ENCODE measurements at places on chromosomes 7 and 10.
A peak's percentile ranks its signal among the peaks of the same experiment; 100 is the strongest.

GRCh38 chr7:223861-224260 is 31.5 kb downstream of the FAM20C start:
- no peak for DNase-seq

DNA sequence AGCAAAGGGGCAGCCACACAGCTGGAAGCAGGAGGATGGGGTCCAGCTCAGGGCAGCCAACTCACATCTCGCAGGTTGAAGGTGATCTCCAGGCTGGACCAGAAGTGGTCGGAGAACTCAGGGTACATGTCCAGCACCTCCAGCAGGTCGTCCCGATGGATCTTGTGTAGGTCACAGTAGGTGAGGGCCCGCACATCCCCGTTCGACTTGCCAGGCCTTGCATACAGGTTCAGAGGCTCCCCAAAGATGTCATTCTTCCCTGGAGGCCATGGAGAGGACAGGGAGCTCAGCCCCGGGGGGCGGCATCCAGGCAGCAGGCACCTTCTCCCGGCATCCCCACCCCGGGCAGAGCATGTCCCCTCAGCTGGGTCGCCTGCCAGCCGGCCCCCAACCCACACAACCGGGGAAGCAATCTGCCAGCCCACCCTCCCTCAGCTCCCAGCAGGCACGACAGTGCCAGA is 29.3 kb downstream of the KCNH2 start:
- no peak for DNase-seq

DNA sequence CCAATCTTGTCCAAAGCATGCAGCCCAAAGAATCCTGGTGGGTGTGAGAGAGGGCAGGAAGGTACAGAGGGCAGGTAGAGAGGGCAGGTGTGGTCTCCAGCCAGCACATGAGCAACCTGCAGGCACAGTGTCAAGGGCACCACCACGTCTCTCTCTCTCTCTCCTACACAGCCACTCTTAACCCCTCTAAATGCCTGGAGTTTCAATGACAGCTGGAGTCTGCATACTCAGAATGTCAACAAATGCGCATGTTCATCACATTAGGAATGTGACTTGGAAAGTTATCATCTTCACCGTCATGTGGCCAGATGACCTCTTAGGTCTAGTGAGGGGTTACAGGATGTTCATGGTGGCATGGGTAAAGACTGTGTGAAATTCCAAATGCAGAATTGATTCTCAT is 456.8 kb downstream of the SORCS1 start:
- no peak for DNase-seq

GRCh38 chr7:47933215-47933614 is 15.1 kb downstream of the PKD1L1 start:
- DNase-seq: no peak

DNA sequence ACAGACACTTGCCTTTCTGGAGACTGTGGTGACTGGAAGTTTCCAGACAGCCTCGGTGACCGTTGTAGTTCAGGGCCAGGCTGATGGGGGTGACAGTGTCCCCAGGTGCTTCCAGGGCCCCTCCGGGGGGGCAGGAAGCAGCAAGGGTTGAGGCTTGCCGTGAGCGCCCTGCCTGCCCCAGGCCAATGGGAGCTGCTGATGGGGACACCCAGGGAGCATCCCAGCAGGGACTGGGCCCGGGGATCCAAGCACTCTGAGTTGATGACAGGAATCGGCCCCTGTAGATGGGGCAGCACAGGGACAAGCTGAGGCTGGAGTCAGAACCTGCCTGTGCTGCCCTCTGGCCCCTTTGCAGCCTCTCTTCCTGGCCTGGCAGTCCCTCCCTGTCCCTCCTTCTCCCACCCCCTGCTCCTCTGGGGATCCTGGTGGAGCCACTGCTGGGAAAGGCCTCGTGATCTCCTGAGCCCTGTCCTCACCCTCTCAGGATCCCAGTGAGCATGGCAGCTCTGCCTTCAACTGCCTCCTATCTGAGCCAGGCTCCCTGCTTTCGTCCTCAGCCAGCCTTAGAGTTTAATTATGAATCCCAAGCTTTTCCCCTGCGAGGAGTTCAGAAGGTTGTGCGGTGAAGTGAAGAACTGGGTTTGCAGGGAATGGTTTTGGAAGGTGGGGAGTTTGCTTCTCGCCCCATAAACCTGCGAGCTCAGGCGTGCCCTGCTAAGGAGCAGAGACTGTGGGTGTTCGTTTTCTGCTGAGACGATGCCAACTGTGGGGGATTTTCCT is 84.7 kb downstream of the ADCY1 start:
- DNase-seq: no peak

DNA sequence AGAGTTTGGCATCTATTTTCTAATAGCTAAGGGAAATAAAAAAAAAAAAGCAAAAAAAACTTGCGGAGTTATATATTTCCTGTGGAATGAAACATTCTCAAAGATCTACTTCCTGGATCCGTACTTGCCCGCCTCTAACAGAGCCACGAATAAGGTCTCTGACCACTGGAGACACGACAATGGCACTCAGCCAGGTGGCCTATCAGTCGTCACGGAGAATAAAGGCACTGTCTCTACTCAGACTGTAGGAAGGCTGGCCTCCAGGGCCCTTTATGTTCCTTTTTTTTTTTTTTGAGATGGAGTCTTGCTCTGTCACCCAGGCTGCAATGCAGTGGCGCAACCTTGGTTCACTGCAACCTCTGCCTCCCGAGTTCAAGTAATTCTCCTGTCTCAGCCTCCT is 58.7 kb downstream of the RGS10 start:
- no peak for DNase-seq

DNA sequence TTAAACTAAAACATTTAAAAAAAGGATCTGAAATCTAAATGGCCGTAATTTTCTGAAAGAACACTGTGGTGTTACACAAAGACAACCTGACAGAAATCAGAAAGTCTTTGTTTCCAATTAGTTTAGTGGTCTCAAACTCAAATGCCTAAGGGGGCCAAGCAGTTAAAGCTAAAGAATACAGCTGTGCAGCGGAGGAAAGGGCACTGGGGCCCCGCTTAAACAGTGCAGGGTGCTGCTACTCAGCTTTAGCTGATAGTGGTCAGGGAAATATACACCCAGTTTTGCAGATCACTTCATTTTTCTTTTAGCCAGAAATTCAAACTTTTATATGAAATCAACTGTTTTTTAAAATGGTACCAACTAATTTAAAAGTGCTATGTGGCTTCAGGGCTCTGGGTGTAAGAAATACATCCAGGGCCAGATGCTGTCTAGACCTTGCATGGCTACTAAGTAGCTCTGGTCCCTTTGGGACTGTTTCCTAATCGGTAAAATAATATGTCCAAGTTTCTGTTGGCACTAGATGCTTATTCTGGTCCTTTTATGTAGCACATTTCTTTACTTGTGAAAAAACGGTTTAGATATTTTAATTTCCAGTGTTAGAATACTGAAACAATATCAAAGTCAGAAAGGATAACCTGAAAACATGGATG is 161.8 kb upstream of the LAMB4 start:
- peak; percentile 21 for DNase-seq

DNA sequence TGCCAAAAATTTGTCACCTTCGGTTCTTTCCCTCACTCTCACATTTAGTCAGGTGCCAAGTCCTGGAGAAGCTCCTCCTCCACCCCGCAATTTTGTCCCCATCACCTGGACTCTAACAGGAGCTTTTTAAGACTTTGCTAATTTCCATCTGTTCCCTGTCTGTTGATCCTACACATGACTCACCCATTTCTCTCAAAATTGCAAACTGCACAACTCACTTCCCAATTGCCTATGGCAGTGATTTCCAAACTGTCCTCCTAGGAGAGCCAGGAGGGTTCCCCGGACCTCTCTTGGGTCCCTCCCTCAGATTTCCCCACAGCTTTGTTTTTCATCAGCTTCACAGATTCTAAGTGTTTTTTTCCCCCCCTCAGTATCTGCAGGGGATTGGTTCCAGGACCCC is 120.3 kb downstream of the WNT2 start:
- no peak for DNase-seq

DNA sequence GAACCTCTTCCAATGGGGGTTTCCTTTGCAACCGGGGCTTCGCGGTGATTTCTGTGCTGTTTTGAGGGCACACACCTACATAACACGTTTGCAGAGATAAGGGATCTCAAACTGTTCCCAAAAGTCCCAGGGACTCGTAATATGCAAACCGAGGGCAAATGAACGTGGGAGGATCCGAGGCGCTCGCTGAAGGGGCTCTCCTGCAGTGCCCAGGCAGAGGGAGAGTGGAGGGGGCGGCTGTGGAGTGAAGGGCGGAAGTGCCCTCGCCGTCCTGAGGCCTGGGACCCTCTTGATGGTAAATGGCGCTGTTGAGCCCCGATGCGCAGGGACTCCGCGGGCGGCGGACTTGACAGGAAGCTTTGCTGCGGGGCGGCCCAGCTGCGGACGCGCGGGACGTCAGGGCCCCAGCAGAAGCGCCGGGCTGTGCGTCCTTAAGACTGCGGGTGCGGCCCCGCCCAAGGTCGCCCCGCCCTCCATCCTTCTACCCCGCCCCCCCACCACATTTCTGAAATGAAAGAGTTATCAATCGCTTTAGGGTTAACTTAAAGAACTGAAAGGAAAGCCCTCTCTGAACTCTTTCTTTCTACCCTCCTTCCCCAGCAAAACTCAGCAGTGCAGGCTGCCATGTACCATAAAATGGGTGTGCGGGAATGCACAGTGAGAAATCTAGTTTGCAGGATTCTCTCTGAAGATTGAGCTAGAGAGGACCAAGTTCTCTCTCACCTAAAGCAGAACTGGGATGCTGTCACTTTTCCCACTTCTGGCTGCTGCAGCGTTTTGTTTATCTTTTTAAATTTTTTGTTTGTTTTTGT is 151.8 kb upstream of the YAE1 start:
- peak; percentile 66 for DNase-seq

- no peak for DNase-seq
These were observed 26.9 kb downstream of the CCDC3 start for GRCh38 chr10:12974491-12975199.

DNA sequence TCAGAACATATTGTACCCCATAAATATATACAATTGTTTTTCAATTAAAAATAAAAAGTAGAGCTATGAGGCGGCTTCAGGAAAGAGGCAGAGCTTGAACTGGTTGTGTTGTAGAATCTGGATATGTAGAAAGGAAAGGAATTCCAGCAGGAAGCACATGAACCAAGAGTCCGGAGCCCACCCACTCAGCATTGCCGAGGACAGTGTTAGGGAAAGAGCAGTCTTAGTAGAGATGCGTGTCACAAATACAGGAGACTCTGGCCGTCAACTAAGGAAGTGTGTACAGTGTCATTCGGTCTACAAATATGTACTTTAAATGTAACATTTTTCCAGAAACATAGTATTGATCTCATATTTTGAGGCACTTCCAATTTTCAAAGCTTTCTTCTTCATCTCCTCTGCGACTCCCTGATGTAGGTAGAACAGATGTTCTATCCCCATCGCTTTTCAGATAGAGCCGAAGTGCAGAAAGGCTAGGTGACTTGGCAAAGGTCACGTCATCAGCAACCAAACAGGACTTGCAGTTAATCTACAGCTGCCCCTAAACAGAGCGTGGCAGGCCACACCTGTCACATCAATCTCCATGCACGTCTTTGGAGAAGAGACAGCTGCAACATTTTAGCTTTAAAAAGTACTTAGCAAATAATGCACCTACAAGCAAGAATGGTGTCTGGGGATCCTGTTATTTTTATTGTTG is 25.3 kb upstream of the GJD4 start:
- no peak for DNase-seq

DNA sequence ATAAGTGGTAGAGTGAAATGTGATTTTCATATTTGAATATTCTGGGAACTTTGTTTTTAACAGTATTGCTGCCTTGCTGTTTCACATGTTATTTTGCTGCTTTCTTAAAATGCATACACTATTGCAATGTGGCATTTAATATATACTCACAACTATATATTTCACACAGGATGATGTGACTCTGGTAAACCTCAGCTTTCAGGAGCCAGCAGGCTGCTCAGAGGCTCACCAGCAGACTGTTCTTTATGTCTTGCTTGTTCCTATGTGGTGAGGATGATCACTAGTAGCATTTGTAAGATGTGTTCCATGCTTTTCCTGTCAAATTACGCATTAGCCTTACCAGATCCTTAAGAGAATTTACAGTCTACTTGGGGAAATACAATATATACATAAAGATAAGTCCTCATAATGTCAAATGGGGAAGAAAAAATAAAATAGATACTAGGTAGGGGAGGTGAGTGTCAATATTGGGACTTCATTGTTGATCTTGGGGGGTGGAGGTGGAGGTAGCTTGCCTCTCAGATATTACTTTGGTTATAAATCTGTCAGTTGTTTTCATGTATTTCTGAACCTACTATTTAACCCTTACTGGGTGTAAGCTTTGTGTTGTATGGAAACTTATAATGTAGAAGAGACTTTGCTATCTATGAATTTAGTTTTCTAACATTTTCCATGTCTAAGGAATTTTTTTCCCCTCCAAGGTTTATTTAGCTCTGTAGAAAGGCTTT is 8.4 kb downstream of the GNAI1 start:
- no peak for DNase-seq

DNA sequence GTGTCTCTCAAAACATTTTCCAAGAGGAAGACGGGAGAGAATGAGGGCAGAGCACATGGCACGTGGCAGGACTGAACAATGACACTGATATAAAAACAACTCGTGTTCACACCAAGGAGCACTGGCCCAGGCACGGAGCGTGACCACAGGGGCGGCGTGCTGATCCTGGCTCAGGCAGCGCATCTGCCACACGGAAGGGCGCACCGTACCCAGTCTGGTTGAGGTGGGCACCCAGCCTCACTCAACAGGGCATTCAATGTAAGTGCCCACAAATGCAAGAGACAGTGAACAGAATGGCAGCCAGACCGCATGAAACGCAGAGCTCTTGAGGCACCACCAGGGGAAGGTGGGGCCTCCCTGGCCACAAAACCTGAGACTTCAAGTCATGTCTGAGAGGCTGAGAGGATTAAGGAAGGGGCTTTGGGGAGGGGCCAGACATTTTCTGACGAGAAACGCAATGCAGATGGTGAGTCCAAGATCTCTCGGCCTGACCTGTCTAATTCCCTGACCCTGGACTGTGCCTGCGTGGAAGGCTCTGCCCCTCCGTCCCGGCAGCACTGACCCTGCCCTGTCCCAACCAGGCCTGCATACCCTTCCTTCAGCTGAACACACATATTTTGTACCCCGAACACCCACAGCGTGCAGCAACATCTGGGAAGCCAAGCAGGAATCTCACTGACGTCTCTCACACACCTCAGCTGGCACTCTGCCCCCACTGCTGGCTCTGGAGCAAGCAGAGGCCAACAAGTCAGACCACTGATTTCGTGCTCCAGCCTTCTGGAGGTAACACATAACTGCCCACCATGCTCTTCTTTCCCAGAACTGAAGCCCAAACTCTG is 35.5 kb downstream of the VOPP1 start:
- no peak for DNase-seq

GRCh38 chr7:73830681-73831583 is at the start of gene CLDN4:
TSS of gene CLDN4 (plus strand) at chr7:73830996. CDS start at chr7:73831202, 206 bp downstream.
- DNase-seq: peak; percentile 62

- DNase-seq: no peak
These were observed 69.7 kb downstream of the PRSS58 start for GRCh38 chr7:142188154-142188553.

DNA sequence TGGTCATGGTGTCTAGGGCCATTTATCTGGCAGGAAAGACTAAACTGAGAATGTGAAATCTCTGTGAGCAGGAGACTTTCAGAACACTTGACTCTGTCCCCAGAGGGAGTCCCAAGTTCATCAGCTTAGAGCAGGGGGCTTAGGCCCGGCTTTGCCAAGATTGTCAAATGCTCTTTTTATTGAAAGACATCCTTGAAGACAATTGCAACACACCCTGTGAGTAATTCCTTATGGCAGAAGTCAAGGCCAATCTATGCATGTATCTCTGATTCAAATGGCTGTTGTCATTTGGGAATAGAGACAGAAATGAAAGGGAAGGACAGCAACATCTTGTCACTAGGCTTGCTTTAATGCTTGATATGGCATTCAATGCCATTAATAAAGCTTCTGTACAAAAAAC is 33.7 kb downstream of the BAMBI start:
- DNase-seq: no peak

- no peak for DNase-seq
These were observed 269.6 kb downstream of the MDFIC start for GRCh38 chr7:115191526-115191925.

Measured in astrocyte of the hippocampus (primary cell).